Activated CD8-positive, alpha-beta T cell treated with anti-CD3 and anti-CD28 coated beads for 36 hours (primary cell): ENCODE measurements at places on chromosomes 7 and 10. TPM values are rescaled to one million over a fixed set of nuclear protein-coding genes. Genes with fewer than 3 reads are reported as not detected.

Gene CXCL12
- not detected for total RNA-seq

Gene IQUB
- total RNA-seq, result 0.09 TPM

Gene MGAM2
- total RNA-seq, result not detected

Gene AKR1C8
- not detected for total RNA-seq

Gene MAPK8
- total RNA-seq, result 40.5 TPM

Gene MKX
- 1.1 TPM for total RNA-seq

Gene FGFR2
- total RNA-seq, result not detected

Gene ANKRD7
- total RNA-seq, result 1.4 TPM

GRCh38 chr7:154686305-154686704 is 316.6 kb downstream of the PAXIP1 start:
- H3K4me3 ChIP-seq, result no peak overlapping the region
- no peaks in the 10 kb centered on the region for H3K36me3 ChIP-seq
- H3K27me3 ChIP-seq, result no peaks in the 10 kb centered on the region
- no peak overlapping the region for H3K27ac ChIP-seq

GRCh38 chr7:45872116-45873034 is 507 bp downstream of the CCDC201 start:
- no peak overlapping the region for H3K4me3 ChIP-seq
- H3K27ac ChIP-seq, result no peak overlapping the region
- DNase-seq, result no peak
- H3K36me3 ChIP-seq, result no peaks in the 10 kb centered on the region

DNA sequence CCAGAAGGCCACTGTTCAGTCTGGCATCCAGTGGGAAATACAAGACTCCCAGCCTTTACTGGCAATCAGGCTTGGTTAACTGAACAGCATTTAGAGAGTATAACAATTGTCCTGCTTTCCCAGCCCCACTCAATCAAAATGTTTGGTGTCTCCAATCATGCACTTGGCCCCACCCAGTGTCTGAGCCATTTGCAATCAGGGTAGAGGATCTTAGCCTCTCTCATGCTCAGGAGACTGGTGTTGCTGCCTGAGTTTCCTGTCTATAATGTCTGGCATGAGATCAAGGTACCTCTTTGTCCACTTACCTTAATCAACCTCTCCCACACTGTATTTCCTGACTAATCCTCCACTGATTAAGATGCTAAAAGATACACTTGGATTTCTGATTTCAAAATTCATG is 290.2 kb upstream of the GHITM start:
- H3K36me3 ChIP-seq, result no peaks in the 10 kb centered on the region
- DNase-seq, result no peak
- no peaks in the 10 kb centered on the region for H3K27me3 ChIP-seq

GRCh38 chr10:21637795-21638194 is 103.8 kb downstream of the MLLT10 start:
- peaks cover 3% of the 10 kb centered on the region for H3K4me1 ChIP-seq
- H3K4me3 ChIP-seq, result no peak overlapping the region
- H3K27ac ChIP-seq, result no peak overlapping the region
- no peak for DNase-seq
- no peaks in the 10 kb centered on the region for H3K27me3 ChIP-seq
- H3K36me3 ChIP-seq, result peaks cover 17% of the 10 kb centered on the region

DNA sequence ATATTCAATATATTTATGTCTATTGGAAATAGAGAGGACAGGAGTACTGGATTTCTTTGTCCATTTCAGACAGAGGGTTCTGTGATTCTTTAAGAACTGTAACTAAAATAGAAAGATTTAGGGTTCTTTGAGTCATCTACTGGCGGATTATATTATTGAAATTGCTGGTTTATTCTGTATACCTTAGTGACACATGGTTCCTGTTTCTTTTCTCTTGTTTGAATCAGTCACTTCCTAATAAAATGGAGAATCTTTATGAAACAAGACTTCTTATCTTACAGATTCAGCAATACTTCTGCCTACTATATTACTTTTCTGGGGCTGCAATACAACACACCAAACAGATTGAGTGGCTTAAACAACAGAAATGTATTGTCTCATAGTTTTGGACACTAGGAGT is 20.8 kb upstream of the ZNF800 start:
- H3K4me3 ChIP-seq, result no peak overlapping the region
- no peaks in the 10 kb centered on the region for H3K27me3 ChIP-seq
- H3K27ac ChIP-seq, result peak overlapping the region; percentile 6
- peaks cover 51% of the 10 kb centered on the region for H3K4me1 ChIP-seq

DNA sequence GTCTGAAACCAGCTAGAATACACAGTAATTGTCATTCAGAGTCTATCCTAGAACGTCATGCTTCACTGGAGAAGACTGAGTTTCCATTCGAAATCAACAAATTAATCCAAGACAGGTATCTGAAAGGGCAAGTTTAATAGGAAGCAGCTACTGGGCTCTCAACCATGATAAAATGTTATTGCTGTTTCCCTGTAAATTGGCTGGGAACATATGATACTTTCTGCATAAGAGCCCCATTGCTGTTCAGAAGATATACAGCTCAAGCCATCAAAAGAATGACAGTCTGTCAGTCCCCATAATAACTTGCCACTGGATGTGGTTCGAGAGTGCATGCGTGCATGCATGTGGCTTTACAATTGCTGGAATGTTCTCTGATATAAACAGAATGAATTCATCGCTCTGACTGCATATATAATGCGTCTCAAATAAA is 129.0 kb downstream of the HIBADH start:
- no peak for DNase-seq
- peaks cover 15% of the 10 kb centered on the region for H3K36me3 ChIP-seq
- no peaks in the 10 kb centered on the region for H3K4me1 ChIP-seq
- H3K4me3 ChIP-seq, result no peak overlapping the region
- H3K27me3 ChIP-seq, result no peaks in the 10 kb centered on the region

- no peak overlapping the region for H3K27ac ChIP-seq
- no peaks in the 10 kb centered on the region for H3K27me3 ChIP-seq
- no peak for DNase-seq
- no peaks in the 10 kb centered on the region for H3K4me1 ChIP-seq
Measured at GRCh38 chr7:18547509-18548187, 52.1 kb downstream of the HDAC9 start.

GRCh38 chr7:92751902-92752901 is 84.2 kb downstream of the CDK6 start:
- H3K36me3 ChIP-seq, result peaks cover 53% of the 10 kb centered on the region
- peaks cover 54% of the 10 kb centered on the region for H3K4me1 ChIP-seq
- no peak for DNase-seq

- H3K36me3 ChIP-seq, result no peaks in the 10 kb centered on the region
- no peak for DNase-seq
- no peaks in the 10 kb centered on the region for H3K4me1 ChIP-seq
Measured at GRCh38 chr7:33805630-33806233, 99.6 kb upstream of the BMPER start.

DNA sequence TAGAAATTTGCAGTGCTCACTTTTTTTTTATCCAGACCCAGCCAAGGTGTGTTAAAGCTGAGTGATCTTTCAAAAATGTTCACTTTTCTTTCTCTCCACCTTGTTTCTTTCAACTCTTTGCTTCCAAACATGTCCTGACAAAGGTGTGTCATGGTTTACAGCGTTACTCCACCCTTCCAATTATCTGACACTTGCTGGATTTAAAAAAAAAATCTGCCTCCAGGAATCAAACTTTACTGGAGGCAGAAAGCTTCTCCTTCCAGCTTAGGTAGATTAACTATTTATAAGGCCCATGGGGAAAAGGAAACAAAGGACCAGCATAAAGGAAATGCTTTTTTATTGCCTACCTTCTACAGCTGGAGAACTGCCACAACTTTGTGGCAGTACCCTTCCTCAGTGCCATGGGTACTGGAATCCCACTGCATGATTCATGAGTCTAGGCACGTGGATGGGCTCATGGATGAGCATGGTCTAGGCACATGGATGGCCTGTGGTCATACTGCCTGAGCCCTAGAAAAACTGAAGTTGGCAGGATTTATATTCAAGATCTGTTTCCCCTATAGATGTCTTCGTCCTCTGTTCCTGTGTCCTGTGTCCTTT is at the start of gene COL17A1:
COL17A1 (minus strand) TSS at position 80 of the 600 bp plus-strand sequence. CDS start 5,207 bp downstream, outside the sequence.
- no peak within 1 kb of the TSS for H3K27ac ChIP-seq
- H3K4me1 ChIP-seq, result no peaks in the 10 kb centered on the region
- H3K27me3 ChIP-seq, result no peaks in the 10 kb centered on the region
- H3K36me3 ChIP-seq, result no peaks in the 10 kb centered on the region
- no peak for DNase-seq

- H3K36me3 ChIP-seq, result no peaks in the 10 kb centered on the region
- H3K27ac ChIP-seq, result no peak overlapping the region
- no peak overlapping the region for H3K4me3 ChIP-seq
- no peak for DNase-seq
- H3K4me1 ChIP-seq, result peaks cover 14% of the 10 kb centered on the region
- H3K27me3 ChIP-seq, result peaks cover 10% of the 10 kb centered on the region
Measured at GRCh38 chr10:67603086-67603485, 92.9 kb downstream of the CTNNA3 start.

DNA sequence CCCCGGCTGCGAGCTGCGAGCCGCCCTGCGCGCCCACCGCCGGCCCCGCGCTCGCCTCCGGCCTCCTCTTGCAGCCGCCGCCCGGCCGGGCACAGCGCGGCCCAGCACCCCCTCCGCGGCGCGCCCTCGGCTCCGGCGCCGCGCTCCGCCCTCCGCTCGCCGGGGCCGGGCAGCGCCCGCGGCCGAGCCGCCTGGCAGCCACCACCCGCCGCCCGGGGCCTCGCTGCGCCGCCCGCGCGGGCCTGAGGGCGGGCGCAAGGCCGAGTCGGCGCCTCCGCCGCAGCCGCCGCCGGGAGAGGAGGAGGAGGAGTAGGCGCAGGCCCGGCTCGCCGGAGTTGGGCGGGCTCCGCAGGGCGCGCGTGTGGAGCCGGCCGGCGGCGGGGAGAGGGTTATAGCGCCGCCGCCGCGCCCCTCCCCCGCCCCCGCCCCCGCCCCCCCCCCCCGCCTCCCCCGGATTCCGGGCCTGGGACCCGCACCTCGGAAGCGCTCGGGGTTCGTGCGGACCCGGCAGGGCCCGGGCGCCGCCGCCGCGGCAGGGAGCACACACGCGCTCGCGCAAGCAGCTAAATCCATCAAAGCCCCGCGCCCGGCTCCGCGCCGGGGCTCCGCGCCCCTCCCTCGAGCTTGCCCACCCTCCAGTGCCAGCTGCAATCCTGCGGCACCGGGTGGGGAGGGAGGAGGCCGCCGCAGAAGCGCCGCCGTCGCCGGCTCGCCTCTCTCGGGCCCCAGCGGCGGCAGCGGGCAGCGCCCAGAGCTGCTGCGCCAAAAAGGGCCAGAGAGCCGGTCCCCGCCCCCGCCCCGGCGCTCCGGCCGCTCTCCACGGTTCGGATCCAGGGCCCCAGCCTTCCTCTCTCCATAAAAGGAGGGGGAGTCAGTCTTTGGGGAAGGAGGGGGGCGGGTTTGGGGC is at the start of gene PDGFA:
PDGFA (minus strand) TSS at position 363 of the 907 bp plus-strand sequence. CDS start 845 bp downstream, outside the sequence.
- peak; percentile 27 for DNase-seq
- peak within 1 kb of the TSS; percentile 81 for H3K4me3 ChIP-seq
- peaks cover 10% of the 10 kb centered on the region for H3K4me1 ChIP-seq
- peak within 1 kb of the TSS; percentile 63 for H3K27ac ChIP-seq
- H3K27me3 ChIP-seq, result peaks cover 35% of the 10 kb centered on the region

GRCh38 chr7:25964483-25964991 is 187.5 kb upstream of the NFE2L3 start:
- H3K4me1 ChIP-seq, result peaks cover 17% of the 10 kb centered on the region
- no peak overlapping the region for H3K4me3 ChIP-seq
- no peak overlapping the region for H3K27ac ChIP-seq

DNA sequence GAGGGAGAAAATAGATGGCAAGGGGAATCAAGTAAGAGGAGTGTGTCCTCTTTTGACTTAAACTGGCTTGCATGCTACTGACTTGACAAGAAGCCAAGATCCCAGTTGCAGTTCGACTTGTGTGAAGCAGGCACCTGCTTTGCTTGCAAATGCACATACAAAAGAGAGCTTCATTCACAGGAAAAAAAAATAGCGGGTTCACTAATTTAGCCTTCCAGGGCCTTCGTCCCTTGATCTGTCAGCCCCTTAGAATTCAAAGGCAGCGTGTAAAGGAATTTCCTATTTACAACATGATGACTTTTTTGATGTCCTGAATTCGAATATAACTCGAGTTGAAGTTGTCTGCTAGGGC is 192.1 kb downstream of the CELF2 start:
- no peaks in the 10 kb centered on the region for H3K27me3 ChIP-seq
- H3K4me1 ChIP-seq, result peaks cover 98% of the 10 kb centered on the region
- DNase-seq, result no peak
- peaks cover 88% of the 10 kb centered on the region for H3K36me3 ChIP-seq
- H3K4me3 ChIP-seq, result peak overlapping the region; percentile 72

GRCh38 chr7:6148724-6149360 is 117.7 kb downstream of the ANKRD61 start:
- no peaks in the 10 kb centered on the region for H3K4me1 ChIP-seq
- H3K36me3 ChIP-seq, result peaks cover 42% of the 10 kb centered on the region

DNA sequence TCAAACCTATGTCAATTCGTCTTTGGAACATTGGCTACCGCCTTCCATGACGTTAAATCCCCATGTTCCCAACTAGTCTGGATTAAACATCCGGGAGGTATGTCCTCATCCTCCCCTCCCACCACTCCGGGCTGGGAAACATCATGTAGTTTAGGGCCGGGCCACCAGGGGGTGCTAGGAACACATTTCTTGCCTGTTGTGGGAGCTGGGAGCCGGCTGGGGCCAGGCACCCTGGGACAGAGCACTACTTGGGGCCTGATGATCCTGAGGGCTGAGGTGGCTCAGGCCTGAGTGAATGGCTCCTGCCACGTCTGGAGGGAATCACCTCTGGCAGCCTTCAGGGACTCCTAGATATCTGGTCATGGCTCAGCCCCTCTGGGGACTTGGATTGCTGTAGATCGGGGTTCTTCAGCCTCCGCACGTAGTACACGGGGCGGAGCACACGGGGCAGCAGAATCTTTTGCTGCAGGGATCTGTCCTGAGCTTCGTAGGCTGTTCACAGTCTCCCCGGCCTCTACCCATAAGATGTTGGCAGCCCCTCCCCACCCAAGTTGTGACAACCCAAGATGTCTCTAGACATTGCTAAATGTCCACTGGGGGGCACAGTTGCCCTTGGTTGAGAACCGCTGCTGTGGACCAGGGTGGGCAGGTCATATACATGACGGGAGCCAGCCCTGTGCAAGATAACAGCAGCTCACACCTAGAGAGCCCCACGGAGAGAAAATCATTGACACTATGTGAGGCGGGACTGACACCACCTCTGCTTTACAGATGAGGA is 141.2 kb upstream of the ZNF716 start:
- H3K27ac ChIP-seq, result no peak overlapping the region
- no peaks in the 10 kb centered on the region for H3K4me1 ChIP-seq
- no peaks in the 10 kb centered on the region for H3K27me3 ChIP-seq
- no peak overlapping the region for H3K4me3 ChIP-seq
- no peaks in the 10 kb centered on the region for H3K36me3 ChIP-seq
- peak; percentile 19 for DNase-seq

DNA sequence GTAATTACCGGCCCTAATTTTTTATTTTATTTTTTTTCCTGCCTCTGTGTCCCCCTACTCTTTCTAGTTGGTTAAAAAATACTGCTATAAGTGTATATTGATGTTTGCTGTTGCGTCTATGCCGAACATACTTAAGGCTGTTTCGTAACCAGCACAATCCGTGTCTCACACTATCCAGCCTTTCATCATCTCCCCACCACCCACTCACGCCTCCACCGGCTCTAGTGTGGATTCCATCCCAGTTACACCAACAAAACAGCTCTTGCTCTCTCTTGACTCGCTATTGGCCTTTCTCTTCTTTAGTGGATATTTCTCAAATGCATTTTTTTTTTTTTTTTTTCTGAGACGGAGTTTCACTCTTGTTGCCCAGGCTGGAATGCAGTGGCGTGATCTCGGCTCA is 70.1 kb upstream of the CAMK1D start:
- H3K36me3 ChIP-seq, result no peaks in the 10 kb centered on the region
- DNase-seq, result no peak
- no peaks in the 10 kb centered on the region for H3K27me3 ChIP-seq
- H3K4me1 ChIP-seq, result no peaks in the 10 kb centered on the region
